HAP-1 (cell line): ENCODE measurements at places on chromosomes 11 and 22.

DNA sequence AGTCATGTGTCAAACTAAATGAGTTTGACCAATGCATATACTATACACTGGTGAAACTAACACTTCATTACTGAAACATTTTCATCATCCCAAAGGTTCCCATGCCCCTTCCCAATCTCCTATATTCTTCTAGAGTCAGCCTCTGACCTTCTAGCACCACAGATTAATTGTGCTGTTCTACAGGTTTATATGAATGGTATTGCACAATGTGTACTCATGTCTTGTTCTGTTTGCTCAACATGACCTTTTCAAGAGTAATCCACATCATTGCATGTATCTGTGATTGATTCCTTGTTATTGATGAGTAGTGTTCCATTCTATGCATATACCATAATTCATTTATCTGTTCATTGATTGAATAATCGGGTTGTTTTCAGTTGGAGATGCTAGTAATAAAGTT lies 7.5 kb upstream of the OR8G1 start:
- DNase-seq = no peak

DNA sequence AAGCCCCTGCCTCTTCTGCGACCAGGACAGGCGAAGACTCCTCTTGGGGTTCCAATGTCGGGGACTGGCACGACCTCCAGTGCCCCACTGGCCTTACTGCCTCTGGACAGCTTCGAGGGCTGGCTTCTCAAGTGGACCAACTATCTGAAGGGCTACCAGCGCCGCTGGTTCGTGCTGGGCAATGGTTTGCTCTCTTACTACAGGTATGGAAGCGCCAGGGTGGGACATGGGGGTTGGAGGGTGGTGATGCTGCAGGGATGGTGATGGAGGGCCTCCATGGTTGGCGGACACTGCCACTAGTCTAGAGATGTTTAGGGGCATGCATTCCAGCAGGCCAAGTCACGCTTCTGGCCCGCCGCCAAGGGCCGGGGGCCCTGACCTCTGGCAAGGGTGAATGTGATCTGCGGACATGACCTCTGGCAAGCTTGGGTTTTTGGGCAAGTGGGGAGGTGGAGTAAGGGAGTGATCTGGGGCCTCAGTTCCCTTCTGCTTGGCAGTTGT lies 727 bp downstream of the OSBP2 start:
- no peak for DNase-seq

GRCh38 chr22:26313291-26313690 lies 115.8 kb upstream of the ASPHD2 start:
- no peak for DNase-seq

DNA sequence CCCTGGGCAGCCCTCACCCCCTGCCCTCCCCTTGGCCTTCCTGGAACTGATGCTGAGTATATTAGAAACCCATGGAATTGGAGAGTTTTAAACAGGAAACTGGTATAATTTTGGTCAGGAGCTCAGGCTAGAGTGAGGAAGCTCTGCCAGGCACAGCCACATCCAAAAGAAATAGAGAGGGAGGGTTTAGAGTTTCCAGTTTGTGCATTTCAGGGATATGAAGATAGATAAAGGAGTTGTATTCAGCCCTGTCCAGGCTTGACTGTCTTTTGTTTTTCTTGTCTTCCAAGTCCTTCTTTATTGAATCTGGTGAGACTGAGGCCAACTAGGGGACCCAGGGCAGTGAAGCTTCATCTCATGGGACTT lies 71.8 kb downstream of the TSPAN18 start:
- no peak for DNase-seq

DNA sequence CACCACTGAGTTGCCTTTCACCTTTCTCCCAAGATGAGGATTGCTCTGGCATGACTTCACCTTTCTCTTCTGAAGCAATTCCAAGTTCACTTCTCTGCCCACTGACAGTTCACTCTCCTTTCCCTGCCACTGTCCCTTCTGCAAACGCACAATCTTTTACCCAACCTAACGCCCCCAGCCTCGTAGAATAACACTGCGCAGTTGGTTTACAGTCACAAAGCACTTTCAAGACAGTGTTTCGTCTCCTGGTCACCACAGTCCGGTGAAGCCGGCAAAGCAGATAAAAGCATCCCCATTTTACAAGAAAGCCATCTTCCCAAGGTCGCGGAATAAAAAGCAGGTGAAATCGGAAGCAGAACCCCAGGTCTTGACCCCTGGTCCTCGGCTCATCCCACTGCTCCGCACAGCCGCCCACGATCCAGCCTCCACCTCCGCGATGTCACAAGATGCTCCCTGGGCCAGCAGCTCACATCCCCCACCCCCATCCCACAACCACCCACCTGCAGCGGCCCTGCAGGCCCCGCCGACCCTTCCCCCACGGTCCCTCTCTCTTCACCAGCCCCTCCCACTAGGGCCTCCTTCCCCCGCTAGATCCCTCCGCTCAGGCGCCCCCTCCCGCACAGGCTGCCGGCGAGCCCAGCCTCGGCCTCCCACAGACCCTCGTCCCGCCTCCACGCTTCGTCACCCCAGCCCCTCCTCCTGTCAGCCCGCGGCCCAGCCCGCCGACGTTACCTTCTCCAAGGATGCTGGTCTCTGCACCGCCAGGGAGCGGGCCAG lies 585 bp downstream of the PI4KA start:
- DNase-seq = peak; percentile 96

- DNase-seq = peak; percentile 39
Measured at GRCh38 chr11:66115638-66116301, 45.7 kb downstream of the PACS1 start.

DNA sequence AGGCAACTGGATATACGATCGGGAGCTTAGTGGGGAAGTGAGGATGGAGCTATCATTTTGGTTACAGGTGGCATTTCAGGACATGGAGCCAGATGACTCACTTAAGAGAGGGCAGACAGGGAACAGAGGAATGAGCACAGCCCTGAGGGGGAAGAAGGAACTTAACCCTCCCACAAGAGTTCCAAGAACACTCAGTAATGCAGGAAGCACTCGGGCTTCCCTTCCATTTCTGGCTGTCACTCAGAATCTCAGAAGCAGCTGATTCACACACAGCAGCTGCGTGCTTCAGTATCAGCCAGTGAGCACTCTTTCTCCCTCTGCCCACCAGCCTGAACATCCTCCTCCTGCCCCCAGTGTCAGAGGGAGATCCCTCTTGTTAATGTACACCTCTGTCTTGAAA lies 34.8 kb downstream of the EFCAB6 start:
- no peak for DNase-seq

- peak; percentile 12 for DNase-seq
Measured at GRCh38 chr11:80388130-80388529, 947.3 kb upstream of the TENM4 start.

DNA sequence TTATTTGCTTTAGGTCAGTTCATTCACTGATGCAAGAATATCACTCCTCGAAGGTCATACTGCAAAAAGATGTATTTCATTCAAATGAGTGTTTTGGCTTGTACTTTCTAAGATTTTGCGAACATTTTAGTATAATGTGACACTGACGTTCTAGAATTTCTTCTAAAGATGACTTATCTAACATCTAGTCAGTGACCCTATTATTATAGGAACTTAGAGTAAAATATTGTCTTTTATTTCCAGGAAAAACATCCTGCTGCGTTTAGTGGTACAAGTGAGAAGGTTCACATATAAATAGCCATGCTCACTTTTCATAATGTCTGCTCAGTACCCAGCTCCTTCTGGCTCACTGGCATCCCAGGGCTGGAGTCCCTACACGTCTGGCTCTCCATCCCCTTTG lies at the start of gene OR52M1:
Gene OR52M1, plus strand, starts transcription at position 301 of the 400 bp plus-strand sequence. Its CDS starts 0 bp downstream, at position 301.
- DNase-seq = no peak

DNA sequence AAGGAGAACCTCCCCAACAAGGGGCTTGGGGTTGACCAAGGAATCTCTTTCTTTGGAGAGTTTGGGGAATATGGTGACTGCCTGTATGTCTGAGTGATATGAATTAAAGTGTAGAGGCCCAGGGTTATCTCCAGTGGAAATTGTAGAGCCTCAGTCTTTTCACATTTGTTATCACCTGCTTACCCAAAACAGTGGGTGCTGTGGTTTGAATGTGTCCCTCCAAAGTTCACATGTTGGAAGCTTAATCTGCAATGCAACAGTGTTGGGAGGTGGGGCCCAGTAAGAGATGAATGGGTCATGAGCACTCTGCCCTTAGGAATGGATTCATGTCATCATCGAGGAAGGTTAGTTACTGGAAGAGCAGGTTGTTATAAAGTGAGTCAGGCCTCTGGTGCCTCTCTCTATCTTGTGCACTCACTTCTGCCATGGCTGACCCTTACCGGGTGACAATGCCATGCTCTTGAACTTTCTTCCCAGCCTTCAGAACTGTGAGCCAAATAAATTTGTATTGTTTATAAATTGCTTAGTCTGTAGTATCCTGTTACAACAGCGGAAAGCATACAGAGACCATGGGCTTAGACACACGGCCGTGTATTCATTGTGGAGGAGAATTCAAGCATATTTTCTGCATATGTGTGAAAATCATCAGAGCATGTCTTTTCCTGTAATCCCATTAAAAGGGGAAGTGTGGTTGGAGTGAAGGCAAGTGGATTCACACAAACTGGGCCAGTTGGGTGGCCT lies 114.1 kb upstream of the TBCEL start:
- no peak for DNase-seq

GRCh38 chr11:112723676-112724495 lies 237.3 kb upstream of the NCAM1 start:
- no peak for DNase-seq

- DNase-seq = no peak
Measured at GRCh38 chr11:44573333-44573732, 7.9 kb downstream of the CD82 start.

DNA sequence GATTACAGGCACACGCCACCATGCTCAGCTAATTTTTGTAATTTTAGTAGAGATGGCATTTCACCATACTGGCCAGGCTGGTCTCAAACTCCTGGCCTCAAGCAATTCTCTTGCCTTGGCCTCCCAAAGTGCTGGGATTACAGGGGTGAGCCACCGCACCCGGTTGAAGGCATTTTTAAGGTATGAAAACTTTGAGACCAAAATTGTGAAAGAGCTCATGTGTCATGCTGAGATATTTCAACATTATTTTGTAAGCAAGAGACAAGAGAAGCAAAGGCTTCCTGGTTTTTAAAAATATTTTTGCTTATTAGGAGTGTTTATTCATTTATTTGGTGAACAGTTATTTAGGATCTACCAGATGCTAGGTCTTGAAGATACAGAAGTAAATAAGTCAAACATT lies 6.8 kb downstream of the NHERF4 start:
- no peak for DNase-seq

DNA sequence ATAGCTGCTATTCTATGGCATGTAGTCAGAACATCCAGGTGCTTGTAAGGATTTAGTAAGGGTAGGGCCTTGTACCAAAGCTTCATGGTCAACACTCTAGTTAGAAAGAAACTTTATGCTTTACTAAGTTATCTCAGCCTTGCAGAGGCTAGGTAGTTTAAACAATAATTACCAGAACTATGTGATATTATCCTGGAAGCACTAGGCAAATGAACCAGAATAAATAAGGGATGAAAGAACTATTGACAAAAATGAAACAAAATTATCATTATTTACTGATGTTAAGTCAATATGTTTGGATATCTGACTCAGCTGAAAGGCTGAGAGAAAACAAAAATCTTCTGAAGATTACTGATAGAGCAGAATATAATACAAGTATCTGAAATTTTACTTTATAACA lies 1089.1 kb upstream of the RAG2 start:
- no peak for DNase-seq

DNA sequence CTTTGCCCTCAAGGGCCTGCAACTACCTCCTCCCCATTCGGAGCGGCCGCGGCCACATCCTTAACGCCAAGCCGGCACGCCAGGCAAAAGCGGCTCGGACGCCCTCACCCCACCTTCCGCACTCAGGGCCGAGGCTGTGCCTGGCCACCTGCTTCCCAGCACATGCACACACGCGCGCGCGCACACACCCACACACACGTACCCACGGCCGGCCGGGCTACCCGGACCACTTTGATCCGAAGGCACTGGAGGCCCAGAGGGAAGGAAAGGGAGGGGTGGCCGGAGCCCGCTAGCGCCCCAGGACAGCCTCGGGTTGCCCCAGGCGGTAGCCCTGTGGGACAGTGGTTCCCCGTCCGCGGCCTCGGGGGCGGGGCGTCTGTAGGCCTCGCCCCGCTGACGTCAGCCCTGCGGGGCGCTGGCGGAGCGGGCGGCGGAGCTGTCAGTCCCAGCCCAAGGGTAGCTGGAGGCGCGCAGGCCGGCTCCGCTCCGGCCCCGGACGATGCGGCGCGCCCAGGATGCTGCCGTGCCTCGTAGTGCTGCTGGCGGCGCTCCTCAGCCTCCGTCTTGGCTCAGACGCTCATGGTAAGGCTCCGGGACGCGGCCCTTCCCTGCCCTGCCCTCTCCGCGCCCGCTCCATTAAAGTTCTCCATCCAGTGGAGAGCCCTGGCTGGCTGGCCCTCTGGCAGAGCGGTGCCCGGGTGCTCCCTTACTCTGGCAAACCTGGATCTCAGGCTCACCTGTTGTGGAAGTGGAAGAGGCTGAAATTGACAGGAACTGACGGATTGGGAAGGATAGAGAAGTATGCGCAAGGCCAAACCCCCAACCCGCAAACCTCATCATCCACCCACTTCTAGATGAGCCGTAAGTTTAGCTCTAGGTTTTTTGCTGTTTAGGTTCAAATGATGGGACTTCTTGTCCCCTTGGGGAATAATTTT lies at the start of gene IL10RA:
Gene IL10RA, plus strand, starts transcription at position 442 of the 935 bp plus-strand sequence. Its CDS starts 74 bp downstream, at position 516.
- peak; percentile 57 for DNase-seq

GRCh38 chr22:38218661-38219622 lies 17.1 kb downstream of the MAFF start:
- DNase-seq = no peak

DNA sequence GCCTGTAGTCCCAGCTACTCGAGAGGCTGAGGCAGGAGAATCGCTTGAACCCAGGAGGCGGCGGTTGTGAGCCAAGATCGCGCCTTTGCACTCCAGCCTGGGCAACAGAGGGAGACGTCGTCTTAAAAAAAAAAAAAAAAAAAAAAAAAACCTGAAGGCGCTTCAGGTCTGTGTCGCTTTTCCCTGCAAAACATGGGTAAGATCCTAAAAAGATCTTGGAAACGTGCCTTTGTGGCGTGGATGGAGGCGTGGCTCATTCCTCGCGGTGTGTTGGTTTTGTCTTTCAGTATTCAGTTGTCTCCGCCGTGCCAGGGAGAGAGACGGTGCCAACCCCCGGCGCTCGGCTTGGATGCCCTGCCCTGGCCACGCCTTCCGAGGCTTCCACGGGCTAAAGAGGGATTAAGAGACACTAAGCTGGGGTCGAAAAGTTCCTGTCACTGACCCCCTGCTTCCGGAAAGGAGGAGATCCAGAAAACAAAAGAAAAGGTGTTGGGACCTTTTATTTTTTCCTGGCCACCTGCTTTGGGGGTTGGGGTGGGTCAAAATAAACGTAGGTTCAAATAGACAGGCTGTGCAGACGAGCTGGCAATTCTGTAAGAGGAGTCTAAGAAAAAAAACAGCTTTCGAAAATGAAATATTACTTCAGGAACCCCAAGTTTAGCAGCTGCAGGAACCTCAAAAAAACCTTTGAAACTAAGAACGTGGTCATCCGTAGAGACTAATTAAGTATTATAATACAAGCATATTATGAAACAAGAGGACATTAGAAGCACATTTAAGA lies 1.1 kb upstream of the SLC35F2 start:
- peak; percentile 44 for DNase-seq

DNA sequence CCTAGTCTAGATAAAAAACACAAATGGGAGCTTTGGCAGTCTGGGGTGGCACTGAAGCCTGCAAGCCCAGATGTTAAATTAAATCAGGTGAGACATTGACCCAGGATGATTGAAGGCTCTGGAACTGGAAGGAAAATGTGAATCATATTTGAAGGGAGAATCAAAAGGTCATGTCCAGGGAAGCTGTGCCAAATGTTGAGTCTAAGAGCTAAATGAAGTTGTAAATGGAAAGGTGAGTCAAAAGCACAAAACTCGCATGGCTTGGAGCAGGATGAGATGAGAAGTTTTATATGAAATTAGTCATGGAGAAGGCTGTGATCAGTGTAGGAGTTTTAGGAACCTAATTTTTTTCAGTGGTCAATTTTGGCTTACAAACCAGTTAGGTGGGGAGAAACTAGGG lies 301.1 kb downstream of the BLID start:
- DNase-seq = no peak
